8988T (cell line): ENCODE measurements at places on chromosomes 12 and 14.

GRCh38 chr12:26455936-26456574, 260.7 kb downstream of the SSPN start:
- DNase-seq = no peak

GRCh38 chr14:69845787-69846186, 33.4 kb upstream of the SMOC1 start:
- no peak for DNase-seq

DNA sequence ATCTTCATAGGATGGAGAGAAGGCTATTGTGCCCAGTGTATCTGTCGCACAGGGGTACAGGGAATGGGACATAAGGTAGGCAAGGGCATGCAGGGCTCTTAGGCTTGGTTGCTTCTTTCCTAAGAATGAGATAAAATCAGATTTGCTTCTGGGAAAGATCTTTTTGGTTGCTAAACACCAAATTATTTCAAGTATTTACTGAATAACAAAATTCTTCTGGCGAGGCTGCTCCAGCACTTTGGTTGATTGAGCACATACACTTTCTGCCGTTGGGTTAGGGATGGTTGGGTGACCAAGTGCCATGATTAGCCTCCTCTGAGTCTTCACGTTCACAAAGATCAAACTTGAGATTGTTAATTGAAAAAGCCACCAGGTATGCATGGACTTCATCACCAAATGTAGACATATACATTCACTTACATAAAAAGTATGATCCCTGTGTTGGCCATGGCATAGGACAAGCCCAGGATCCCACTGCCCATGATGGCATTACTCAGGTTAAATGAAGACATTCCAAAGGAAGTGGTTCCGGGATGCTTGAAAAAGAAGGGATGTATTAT, 38.2 kb downstream of the SLC38A4 start:
- DNase-seq = no peak

- DNase-seq = no peak
Observed at GRCh38 chr14:102849526-102850379, 72.5 kb downstream of the TRAF3 start.

GRCh38 chr12:92055877-92056276, 89.8 kb downstream of the BTG1 start:
- no peak for DNase-seq

- no peak for DNase-seq
Observed at GRCh38 chr12:131687346-131688125, 23.4 kb upstream of the SFSWAP start.

- DNase-seq = no peak
Observed at GRCh38 chr12:94092516-94093241, 55.7 kb upstream of the PLXNC1 start.

DNA sequence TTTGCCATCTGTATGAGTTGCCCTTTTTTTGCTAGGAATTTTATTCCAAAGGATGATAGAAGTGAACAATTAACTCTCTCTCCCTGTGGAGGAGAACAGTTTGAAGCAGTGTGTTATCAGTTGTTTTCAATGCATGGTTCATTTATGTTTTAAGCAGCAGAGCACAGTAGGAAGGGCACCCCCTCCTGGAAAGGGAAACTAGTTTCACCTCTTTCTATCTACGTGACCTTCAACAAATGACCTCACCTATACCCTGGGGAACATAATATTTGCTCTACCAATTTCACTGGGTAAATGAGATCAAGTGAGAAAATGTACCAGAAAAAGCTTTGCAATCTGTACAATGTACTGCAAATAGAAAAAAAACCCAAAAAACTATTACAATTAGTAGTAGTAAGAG, 5.4 kb upstream of the DCP1B start:
- no peak for DNase-seq

- DNase-seq = peak; percentile 16
Observed at GRCh38 chr12:100554608-100555077, 18.8 kb upstream of the GAS2L3 start.

- DNase-seq = no peak
Observed at GRCh38 chr12:47396902-47397663, 308.7 kb downstream of the RPAP3 start.
